ENCODE measurements at places on chromosomes 1 and 21.

GRCh38 chr1:223079498-223079897 is 63.5 kb downstream of the TLR5 start:
- DNase-seq = no peak
- H3K4me3 ChIP-seq = no peak overlapping the region
- no peaks in the 10 kb centered on the region for H3K36me3 ChIP-seq
- H3K4me1 ChIP-seq = peaks cover 5% of the 10 kb centered on the region
- no peak overlapping the region for H3K27ac ChIP-seq
- no peaks in the 10 kb centered on the region for H3K27me3 ChIP-seq

GRCh38 chr1:57111175-57111574 is 145.4 kb upstream of the C8B start:
- no peaks in the 10 kb centered on the region for H3K4me1 ChIP-seq
- DNase-seq = no peak
- H3K4me3 ChIP-seq = no peak overlapping the region
- no peak overlapping the region for H3K27ac ChIP-seq

GRCh38 chr1:78277253-78277652 is 213.5 kb upstream of the PTGFR start:
- peaks cover 6% of the 10 kb centered on the region for H3K4me1 ChIP-seq
- no peaks in the 10 kb centered on the region for H3K36me3 ChIP-seq
- H3K27ac ChIP-seq = no peak overlapping the region
- H3K27me3 ChIP-seq = no peaks in the 10 kb centered on the region
- H3K4me3 ChIP-seq = no peak overlapping the region
- no peak for DNase-seq

- peaks cover under 1% of the 10 kb centered on the region for H3K36me3 ChIP-seq
- no peak for DNase-seq
- H3K27ac ChIP-seq = no peak overlapping the region
- H3K4me3 ChIP-seq = no peak overlapping the region
- no peaks in the 10 kb centered on the region for H3K4me1 ChIP-seq
- no peaks in the 10 kb centered on the region for H3K27me3 ChIP-seq
Observed at GRCh38 chr1:193270996-193271395, 84.6 kb upstream of the B3GALT2 start.

DNA sequence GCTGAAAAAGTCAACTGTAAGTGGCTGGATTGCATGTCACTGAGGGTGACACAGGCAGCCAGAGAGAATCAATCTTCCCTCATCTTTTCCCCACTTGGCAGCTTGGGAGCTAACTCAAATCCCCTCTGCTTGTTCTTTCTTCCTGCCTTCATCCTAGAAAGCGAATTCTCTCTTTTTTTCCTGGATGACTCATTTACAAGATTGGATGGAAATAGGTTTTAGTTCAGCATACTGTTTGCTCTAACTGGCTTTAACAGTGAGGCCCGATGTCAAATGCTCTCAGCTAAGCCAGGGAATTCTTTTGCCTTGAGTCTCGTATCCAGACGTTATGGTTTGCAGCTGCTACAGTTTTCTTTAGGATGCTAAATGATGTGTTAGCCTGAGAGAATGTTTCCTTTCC is 72.7 kb downstream of the HUNK start:
- no peak for DNase-seq
- H3K27me3 ChIP-seq = peaks cover 67% of the 10 kb centered on the region
- H3K27ac ChIP-seq = no peak overlapping the region

DNA sequence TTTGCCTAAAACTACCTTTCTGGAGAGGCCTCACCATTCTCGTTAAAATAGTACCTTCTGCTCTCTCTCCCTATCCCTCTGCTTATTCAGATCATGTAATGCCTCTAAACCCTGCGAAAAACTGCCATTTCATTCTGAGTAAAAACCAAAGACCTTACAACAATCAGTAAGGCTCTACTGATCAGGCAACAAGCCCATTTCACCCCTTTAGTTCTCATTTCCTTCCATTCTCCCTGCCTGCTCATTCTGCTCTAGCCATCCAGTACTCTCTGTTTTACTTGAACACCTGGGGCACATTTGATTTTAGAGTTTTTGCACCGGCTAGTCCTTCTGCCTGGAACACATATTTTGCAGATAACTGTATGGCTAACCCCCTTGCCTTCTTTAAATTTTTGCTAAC is 187.8 kb downstream of the COQ8A start:
- H3K27ac ChIP-seq = no peak overlapping the region
- no peaks in the 10 kb centered on the region for H3K4me1 ChIP-seq
- H3K36me3 ChIP-seq = no peaks in the 10 kb centered on the region
- no peak for DNase-seq

GRCh38 chr1:16433030-16433429 is 4.2 kb downstream of the SPATA21 start:
- H3K36me3 ChIP-seq = no peaks in the 10 kb centered on the region
- no peaks in the 10 kb centered on the region for H3K4me1 ChIP-seq
- DNase-seq = no peak
- no peak overlapping the region for H3K27ac ChIP-seq
- no peak overlapping the region for H3K4me3 ChIP-seq

GRCh38 chr1:45359882-45360513 is 19.8 kb upstream of the MUTYH start:
- no peaks in the 10 kb centered on the region for H3K36me3 ChIP-seq
- no peak for DNase-seq
- H3K4me1 ChIP-seq = peaks cover 20% of the 10 kb centered on the region
- H3K4me3 ChIP-seq = no peak overlapping the region

DNA sequence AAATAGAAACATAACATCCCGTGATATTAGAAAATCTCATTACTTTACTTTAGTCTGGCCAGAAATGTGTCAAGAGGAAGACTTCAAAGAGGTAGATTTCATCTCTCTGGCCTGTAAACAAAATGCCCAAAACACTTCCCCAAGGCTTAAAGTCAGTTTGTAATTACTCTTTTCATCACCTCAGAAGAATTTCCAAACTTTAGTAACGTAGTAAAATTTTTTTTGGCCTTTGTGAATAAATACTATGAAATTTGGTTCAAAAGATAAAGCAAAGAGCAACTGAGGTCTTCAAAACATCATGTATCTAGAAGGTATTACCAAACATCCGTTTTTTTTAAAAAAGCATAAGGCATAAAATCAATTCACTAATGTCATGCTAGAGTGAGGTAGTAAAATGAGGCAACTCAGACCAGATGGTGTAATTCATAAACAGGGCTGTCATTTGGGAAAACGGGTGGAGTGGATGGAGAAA is 51.4 kb downstream of the LEPR start:
- no peaks in the 10 kb centered on the region for H3K27me3 ChIP-seq
- H3K36me3 ChIP-seq = no peaks in the 10 kb centered on the region
- H3K4me1 ChIP-seq = peaks cover 12% of the 10 kb centered on the region
- no peak for DNase-seq

DNA sequence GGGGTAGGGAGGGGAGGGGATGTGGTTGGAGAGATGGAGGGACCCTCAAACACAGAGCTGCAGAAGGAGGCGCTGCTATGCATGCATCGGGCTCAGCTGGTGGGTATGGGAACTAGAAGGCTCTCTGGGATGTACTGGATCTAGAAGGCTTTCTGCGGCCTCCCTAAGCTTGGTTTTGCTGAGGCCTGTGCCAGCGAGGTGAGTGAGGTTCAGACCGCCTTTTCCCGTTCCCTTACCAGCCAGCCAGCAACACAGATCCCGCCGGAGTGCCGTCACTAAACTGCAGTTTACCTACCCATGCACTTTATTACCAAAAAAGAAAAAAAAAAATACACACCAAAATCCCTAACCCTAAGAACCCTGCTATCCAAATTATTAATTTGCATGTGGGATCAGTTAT is 180.2 kb downstream of the PRDM16 start:
- H3K4me1 ChIP-seq = peaks cover 6% of the 10 kb centered on the region
- no peaks in the 10 kb centered on the region for H3K36me3 ChIP-seq
- no peak for DNase-seq
- H3K27ac ChIP-seq = no peak overlapping the region
- H3K27me3 ChIP-seq = no peaks in the 10 kb centered on the region

GRCh38 chr1:83766241-83766691 is 232.7 kb downstream of the TTLL7 start:
- no peak for DNase-seq
- no peaks in the 10 kb centered on the region for H3K4me1 ChIP-seq
- no peak overlapping the region for H3K27ac ChIP-seq
- H3K4me3 ChIP-seq = no peak overlapping the region
- peaks cover 37% of the 10 kb centered on the region for H3K27me3 ChIP-seq

GRCh38 chr1:114756009-114756892 is 1.5 kb downstream of the CSDE1 start:
- H3K27me3 ChIP-seq = no peaks in the 10 kb centered on the region
- peak overlapping the region; percentile 97 for H3K4me3 ChIP-seq
- H3K27ac ChIP-seq = peak overlapping the region; percentile 93
- H3K4me1 ChIP-seq = peaks cover 28% of the 10 kb centered on the region
- no peaks in the 10 kb centered on the region for H3K36me3 ChIP-seq

- DNase-seq = no peak
- no peaks in the 10 kb centered on the region for H3K36me3 ChIP-seq
- H3K27ac ChIP-seq = no peak within 1 kb of the TSS
- no peak within 1 kb of the TSS for H3K4me3 ChIP-seq
Observed at GRCh38 chr1:226223157-226223785, at the start of gene MIXL1. Gene MIXL1, plus strand, starts transcription at chr1:226223664. Its CDS starts 18 bp downstream, at chr1:226223682.

GRCh38 chr1:193070386-193070753 is 11.0 kb downstream of the RO60 start:
- H3K4me1 ChIP-seq = no peaks in the 10 kb centered on the region
- H3K36me3 ChIP-seq = peaks cover 4% of the 10 kb centered on the region
- DNase-seq = no peak
- H3K4me3 ChIP-seq = no peak overlapping the region
- H3K27ac ChIP-seq = no peak overlapping the region

GRCh38 chr1:24385160-24385940 is 28.2 kb downstream of the STPG1 start:
- DNase-seq = no peak
- no peaks in the 10 kb centered on the region for H3K4me1 ChIP-seq
- H3K27ac ChIP-seq = no peak overlapping the region
- H3K36me3 ChIP-seq = no peaks in the 10 kb centered on the region
- H3K27me3 ChIP-seq = no peaks in the 10 kb centered on the region

DNA sequence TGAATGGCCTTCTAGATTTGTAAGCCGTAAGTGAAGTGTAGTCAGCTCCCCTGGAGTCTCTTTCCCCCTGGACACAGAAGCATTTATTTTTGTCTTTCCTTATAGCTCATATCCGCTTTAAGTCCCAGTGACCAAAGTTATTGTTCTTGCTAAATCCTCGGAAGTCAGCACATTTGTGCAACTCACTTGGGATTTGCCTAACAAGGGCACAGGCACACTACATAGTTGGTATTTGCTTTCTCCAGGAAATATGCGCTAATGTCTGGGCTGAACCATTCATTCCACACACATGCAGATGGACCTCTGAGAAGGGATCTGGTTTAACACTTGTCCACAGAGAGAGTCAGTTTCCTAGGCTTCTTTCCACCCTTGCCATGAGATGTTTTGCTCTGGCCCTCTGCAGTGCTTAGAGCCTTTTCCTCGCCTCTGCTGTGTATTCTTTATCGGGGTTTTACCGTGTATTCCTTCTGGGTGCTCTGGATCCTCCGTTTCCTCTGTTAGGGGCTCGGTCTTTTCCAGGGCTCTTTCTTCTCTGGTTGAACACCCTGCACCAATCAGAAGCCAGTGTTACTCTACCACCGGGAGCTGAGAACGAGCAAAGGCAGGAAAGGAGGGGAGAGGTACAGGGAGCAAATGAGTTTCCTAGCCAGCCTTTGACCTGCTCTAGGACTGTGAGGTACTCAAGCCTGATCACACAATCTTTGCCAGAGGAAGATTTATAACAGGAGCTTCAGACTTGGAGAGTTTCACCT is 72.4 kb downstream of the ABCA4 start:
- H3K27me3 ChIP-seq = no peaks in the 10 kb centered on the region
- H3K4me3 ChIP-seq = no peak overlapping the region
- no peak for DNase-seq
- no peak overlapping the region for H3K27ac ChIP-seq
- peaks cover 16% of the 10 kb centered on the region for H3K4me1 ChIP-seq

- DNase-seq = peak; percentile 88
- peaks cover 66% of the 10 kb centered on the region for H3K4me1 ChIP-seq
- peak overlapping the region; percentile 87 for H3K27ac ChIP-seq
Observed at GRCh38 chr1:151994956-151995355, 1.3 kb upstream of the S100A10 start.

- no peak overlapping the region for H3K4me3 ChIP-seq
- H3K27ac ChIP-seq = no peak overlapping the region
- H3K36me3 ChIP-seq = no peaks in the 10 kb centered on the region
- no peak for DNase-seq
- H3K27me3 ChIP-seq = peaks cover 8% of the 10 kb centered on the region
Observed at GRCh38 chr1:34379911-34380310, 203.2 kb downstream of the C1orf94 start.

GRCh38 chr1:41713557-41714327 is 205.0 kb downstream of the HIVEP3 start:
- no peaks in the 10 kb centered on the region for H3K36me3 ChIP-seq
- H3K4me3 ChIP-seq = no peak overlapping the region
- peaks cover 26% of the 10 kb centered on the region for H3K4me1 ChIP-seq
- no peak overlapping the region for H3K27ac ChIP-seq
- no peaks in the 10 kb centered on the region for H3K27me3 ChIP-seq

GRCh38 chr1:201025571-201026002 is 2.1 kb upstream of the KIF21B start:
- DNase-seq = no peak
- no peaks in the 10 kb centered on the region for H3K36me3 ChIP-seq
- no peak overlapping the region for H3K4me3 ChIP-seq
- H3K27ac ChIP-seq = no peak overlapping the region
- no peaks in the 10 kb centered on the region for H3K27me3 ChIP-seq

All from HCT116 (cell line).